Naive thymus-derived CD8-positive, alpha-beta T cell (primary cell): ENCODE measurements at places on chromosomes 7 and 10. TPM values are rescaled to one million over a fixed set of nuclear protein-coding genes. Genes with fewer than 3 reads are reported as not detected.

Gene DNAH11
- 0.23 TPM for polyA plus RNA-seq

Gene CPVL
- polyA plus RNA-seq, result 1.1 TPM

Gene THSD7A
- not detected for polyA plus RNA-seq

Gene ADCYAP1R1
- polyA plus RNA-seq, result not detected

Gene TLX1
- polyA plus RNA-seq, result not detected

Gene ABLIM1
- 267 TPM for polyA plus RNA-seq

Gene ACTL6B
- polyA plus RNA-seq, result not detected

Gene PRPS1L1
- not detected for polyA plus RNA-seq

Gene LRRN3
- 241 TPM for polyA plus RNA-seq

Gene FLNC
- not detected for polyA plus RNA-seq

Gene PON1
- polyA plus RNA-seq, result not detected

Gene DNAJB6
- 159 TPM for polyA plus RNA-seq

Gene MACROH2A2
- 6.1 TPM for polyA plus RNA-seq

Gene ZNF727
- polyA plus RNA-seq, result not detected

Gene LIPF
- polyA plus RNA-seq, result not detected

Gene PROSER2
- 0.39 TPM for polyA plus RNA-seq

Gene ANKRD61
- 0.36 TPM for polyA plus RNA-seq

Gene UCMA
- polyA plus RNA-seq, result not detected

Gene IGFBP3
- polyA plus RNA-seq, result 2.1 TPM

Gene GIMAP8
- 18.9 TPM for polyA plus RNA-seq
